ENCODE measurements at places on chromosomes 12 and 14. TPM values are rescaled to one million over a fixed set of nuclear protein-coding genes. Genes with fewer than 3 reads are reported as not detected.
A peak's percentile ranks its signal among the peaks of the same experiment; 100 is the strongest.

Gene CARMIL3
- 2.4 TPM for polyA plus RNA-seq

GRCh38 chr12:63917864-63918799 is 73.6 kb downstream of the SRGAP1 start:
- peak; percentile 70 for DNase-seq

Gene STON2
- 62.3 TPM for polyA plus RNA-seq

DNA sequence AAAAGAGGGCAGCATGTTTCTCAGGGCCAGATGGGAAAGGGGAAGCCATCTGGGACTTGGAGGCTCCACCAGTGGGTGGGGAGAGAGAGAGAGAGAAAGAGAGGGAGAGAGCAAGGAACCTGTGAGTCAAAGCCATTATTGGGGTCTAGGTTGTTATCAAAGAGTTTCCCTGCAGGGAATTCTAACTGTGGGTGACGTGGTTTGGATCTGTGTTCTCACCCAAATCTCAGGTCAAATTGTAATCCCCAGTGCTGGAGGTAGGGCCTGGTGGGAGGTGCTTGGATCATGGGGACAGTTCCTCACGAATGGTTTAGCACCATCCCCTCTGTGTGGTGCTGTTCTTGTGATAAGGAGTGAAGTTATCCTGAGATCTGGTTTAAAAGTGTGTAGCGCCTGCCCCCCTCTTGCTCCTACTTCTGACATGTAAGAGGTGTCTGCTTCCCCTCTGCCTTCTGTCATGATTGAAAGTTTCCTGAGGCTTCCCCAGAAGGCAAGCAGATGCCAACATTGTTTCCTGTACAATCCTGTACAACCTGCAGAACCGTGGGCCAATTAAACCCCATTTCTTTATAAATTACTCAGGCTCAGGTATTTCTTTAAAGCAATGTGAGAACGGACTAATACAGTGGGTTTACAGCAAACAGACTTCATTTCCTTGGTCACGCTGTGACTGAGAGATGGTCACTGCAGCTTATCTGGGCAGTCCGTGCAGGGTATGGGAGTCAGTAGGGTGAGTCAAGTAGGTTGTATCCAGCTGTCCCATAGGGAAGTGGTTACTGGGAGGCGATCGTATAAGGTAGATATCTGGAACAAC is 52.4 kb downstream of the CCDC91 start:
- no peak for DNase-seq

DNA sequence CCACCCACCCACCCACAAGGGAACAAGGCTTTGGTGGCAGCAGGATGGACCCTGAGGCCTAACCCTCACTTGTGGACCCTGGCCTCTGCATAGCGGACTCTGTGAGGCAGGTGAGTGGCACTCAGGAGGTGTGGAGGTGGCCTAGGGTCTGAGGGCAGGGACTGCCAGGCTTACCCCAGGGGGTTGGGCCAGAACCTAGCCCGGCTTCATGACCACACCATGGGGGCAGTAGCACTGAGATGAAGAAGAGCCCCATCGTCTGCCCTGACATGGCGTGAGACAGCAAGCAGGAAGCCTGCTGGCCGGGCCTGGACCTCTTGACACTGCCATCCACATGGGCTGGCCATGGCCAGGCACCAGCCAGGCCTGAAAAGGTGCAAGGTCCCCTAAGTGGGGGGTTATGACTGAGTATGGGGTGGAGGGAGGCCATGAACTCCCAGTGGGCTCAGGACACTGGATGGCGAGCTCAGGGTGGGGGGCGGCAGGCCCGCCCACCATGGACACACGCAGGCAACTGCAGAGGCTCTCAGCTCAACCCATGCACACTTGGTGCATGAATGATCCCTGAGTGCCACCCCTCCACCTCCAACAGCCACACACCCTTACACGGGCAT is 29.3 kb downstream of the JAG2 start:
- DNase-seq: no peak

DNA sequence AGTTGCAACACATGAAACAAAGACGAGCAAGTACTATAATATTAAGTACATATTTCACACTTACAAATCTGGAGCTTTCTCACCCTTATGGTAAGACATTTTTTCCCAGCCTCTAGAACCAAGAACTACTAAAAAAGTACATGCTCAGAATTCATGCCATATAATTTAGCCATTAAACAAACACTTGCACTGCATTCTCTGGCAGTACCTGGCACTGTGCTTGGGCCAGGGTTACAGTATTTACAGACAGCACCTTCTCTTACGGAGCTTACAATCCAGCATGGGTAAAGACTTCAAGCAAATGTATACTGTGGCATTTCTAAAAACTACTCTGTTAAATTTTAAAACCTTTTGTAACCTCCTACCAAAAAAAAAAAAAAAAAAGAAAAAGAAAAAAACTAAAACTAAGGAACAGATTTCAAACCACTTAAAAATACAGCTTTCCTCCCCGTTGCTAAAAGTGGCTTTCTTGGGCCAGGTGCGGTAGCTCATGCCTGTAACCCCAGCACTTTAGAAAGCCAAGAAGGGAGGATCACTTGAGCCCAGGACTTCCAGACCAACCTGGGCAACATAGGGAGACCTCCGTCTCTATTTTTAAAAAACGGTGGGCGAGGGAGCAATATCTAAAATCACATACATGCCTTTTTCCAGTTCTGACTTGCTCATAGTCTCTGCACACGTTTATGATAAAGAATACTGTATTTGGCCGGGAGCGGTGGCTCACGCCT is 956 bp downstream of the GNPTAB start:
- DNase-seq: peak; percentile 19

DNA sequence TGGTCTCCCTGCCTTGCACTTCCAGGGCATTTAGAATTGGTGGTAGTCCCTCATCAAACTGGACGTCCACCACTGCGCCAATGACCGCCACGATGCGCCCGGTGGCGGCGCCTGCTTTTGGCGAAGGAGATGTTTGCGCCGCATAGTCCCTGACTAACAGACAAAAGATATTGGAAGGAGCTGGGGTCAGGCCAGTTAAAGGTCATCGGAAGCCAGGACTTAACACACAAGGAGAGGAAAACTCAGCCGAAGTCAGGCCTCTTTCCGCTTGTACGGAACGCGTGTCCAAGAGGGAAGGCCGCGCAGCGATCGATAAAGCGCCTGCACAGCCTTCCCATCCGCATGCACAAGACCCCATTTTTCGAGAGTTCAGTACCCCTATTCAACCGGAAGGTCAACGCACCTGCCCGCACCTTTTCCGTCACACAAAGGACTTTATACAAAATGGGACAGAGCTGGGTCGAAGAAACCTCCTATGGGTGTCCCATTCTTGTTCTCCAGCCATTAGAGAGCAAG is 525 bp downstream of the ATP5F1B start:
- no peak for DNase-seq

DNA sequence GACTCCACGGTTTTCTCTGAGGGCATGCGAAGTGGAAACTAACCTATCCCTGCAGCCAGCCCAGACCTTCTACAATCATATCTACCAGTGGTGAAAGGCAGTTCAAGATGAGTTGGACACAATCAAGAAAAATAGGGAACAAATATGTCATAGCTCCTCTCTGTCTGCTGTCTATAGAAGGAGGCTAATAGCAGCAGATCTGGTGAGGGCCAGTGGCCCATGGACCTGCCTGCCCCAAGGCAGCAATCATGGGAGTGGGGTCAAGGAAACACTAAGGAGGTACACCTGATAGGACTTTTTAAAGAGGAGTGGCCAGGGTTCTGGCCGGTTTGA is 149.5 kb downstream of the PRKCH start:
- DNase-seq: no peak

Gene ART4
- 0.22 TPM for polyA plus RNA-seq

GRCh38 chr14:92783813-92784431 is 10.2 kb upstream of the GOLGA5 start:
- DNase-seq: peak; percentile 67

Gene AKAP6
- 2.9 TPM for polyA plus RNA-seq

DNA sequence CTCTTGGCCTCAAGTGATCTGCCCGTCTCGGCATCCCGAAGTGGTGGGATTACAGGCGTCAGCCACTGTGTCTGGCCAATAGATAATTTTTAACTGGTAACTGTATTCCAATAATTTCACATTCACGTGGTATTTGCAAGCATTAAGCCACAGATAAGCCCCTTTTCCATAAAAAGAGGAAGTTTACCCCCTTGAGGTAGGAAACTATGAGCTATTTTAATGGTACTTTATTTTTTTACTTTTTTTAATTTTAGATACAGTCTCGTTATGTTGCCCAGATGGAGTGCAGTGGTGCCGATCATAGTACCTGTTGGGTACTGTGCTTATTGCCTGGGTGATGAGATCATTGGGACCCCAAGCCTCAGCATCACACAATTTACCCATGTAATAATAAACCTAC is 42.9 kb upstream of the AP4S1 start:
- DNase-seq: no peak

- no peak for DNase-seq
These were observed 36.4 kb upstream of the FICD start for GRCh38 chr12:108478611-108479206.

- no peak for DNase-seq
These were observed 5.9 kb upstream of the WASHC3 start for GRCh38 chr12:102067574-102068258.

DNA sequence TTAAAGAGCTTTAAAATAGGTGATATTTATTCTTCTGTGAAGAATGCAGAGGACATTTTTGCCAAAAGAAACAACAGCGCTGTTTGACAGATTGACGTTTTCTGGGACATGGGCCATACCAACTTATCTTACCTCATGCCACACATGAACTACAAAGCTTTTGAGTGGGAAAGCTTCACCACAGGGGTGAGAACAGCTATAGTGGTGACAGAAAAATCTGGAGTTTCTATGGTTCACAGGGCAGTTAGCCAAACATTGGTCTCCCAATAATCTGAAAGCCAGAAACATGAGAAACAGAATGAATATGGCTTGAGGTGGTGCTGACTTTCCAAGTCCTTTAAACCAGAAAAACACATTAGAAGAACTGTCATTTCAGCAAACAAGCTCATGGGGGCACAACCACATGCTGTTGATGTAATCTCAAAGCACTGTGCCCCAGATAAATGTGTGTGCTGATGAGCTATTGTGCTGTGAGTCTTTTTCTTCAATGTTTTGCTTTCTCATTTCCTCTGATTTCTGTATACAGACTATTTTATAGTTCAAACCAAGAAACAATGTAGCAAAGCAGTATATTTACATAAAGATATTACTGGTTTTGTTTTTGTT is 905.4 kb downstream of the SLC16A7 start:
- no peak for DNase-seq

Gene AKAP3
- 2.6 TPM for polyA plus RNA-seq

Gene SLIRP
- polyA plus RNA-seq: 95.0 TPM

DNA sequence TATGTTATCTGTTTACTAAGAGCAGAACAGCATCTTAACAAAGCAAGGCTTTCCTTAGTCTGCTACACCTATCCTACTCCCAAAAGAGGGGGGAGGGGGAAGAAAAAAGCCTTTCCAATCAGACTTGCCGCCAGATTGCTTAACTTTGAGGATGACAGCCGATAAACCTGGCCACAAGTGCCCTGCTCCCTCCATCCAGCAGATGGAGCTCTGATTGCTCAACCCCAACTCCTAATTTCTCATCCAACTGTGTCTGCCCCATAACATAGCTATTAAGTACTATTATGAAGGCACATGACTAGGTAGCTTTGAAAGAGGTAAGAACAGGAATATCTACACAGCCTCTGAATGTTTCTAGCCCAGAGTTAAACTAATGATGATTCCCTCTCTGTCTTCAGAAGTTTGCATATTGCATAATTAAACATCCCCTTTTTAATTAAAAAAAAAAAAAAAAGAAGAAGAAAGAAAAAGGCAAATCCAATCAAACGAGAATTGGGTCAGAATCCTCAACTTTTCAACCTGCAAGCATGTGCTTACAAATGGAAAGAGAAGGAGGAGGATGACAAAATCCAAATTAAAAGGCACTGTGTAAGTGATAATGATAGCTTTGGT is 247.4 kb downstream of the GALC start:
- DNase-seq: peak; percentile 21

Gene BDKRB2
- polyA plus RNA-seq: 2.5 TPM

GRCh38 chr14:50357124-50357523 is 39.6 kb downstream of the CDKL1 start:
- no peak for DNase-seq

DNA sequence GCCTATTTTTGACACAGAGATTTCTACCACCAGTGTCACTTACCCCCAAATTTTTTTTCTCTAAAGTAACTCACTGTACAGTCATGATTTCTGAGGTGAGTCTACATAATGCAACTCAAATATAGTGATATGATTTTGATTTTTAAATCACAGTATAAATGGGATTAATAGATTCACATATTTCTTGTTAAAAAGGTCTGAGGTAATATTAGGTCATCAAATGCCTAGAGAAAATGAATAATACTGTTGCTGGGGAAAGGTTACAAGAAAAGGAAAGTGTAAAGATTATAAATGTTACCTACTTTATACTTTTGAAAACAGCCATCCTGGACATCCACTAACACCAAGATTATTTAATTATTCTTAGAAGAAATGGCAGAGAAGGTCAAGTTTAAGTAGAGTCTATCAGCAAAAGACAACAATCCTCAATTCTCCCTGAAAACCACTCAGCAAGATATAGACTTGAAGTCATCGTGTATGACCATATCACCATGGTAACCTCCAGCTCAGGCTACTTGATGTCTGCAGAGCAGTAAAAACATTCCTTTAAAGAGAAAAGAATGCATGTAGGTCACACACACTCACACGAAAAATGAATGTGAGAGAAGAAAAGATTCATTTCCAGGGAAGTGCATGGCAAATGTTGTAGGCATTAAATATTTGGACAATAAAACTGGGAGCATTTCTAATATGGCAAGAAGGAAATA is 58.7 kb downstream of the CCDC59 start:
- peak; percentile 17 for DNase-seq

- DNase-seq: no peak
These were observed 2.3 kb upstream of the NEMP1 start for GRCh38 chr12:57080855-57081254.

DNA sequence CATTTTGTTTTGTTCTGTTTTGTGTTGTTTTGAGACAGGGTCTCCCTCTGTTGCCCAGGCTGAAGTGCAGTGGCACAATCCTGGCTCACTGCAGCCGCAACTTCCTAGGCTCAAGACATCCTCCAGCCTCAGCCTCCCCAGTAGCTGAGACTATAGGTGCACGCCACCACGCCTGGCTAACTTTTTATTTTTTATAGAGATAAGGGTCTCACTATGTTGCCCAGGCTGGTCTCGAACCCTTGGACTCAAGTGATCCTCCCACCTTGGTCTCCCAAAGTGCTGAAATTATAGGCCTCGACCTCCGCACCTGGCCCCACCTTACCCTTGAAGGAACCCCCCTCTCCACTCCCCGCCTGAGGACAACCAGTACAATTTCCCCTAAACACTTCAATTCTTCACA is 7.5 kb upstream of the IFT81 start:
- no peak for DNase-seq

Gene PLEKHG7
- 0.68 TPM for polyA plus RNA-seq

Gene IFNG-AS1
- 0.28 TPM for polyA plus RNA-seq

Gene EFS
- polyA plus RNA-seq: 35.4 TPM

Gene KLRC2
- polyA plus RNA-seq: not detected

Gene MGP
- polyA plus RNA-seq: 33.9 TPM

DNA sequence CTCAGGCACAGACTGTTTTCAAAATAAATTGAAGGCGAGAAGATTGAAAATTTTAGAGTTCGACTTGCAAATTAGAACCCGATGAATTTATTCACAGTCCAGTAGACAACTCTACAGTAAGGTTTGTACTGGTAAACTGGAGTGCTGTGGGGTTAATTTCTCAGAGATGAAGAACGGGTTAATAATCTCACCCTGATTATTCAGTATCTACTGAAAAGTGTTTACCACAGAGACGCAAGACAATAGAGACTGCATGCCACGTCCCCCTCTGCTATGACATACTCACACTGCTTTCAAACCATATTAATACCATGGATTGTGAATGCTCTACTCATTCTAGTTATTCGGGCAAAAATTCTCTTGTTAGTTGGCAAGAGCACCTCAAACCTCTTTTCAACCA is 36.1 kb downstream of the CFL2 start:
- DNase-seq: no peak
